ENCODE measurements at places on chromosomes 7 and 10. TPM values are rescaled to one million over a fixed set of nuclear protein-coding genes. Genes with fewer than 3 reads are reported as not detected.

GRCh38 chr7:21044384-21044783, 257.7 kb upstream of the SP8 start:
- DNase-seq, result no peak

The DGKB gene
- total RNA-seq, result 0.07 TPM

DNA sequence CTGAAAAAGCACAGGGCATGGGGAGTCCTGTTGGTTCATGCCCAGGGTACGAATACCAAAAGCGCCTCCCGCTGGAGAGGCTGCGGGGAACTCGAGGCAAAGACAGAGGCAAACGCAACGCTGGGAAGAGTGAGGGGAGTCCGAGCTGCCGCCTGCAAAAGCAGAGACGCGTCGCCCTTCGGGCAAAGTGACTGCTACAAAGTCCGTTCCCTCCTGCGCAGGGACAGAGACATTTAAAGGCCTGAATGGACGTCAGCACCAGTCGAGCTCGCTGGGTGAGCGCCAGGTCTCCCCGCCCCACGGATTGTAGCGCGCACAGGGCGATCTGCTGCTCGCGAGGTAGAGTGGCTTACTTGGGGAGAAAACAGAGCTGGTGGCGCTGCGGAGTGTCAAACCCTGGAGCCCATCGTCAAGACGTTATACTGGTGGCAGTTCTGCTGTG, 732.8 kb downstream of the ZWINT start:
- DNase-seq, result no peak

GRCh38 chr7:37714606-37715005, 31.0 kb downstream of the GPR141 start:
- no peak for DNase-seq

- DNase-seq, result no peak
These were observed 45.1 kb upstream of the AGR3 start for GRCh38 chr7:16926861-16927260.

DNA sequence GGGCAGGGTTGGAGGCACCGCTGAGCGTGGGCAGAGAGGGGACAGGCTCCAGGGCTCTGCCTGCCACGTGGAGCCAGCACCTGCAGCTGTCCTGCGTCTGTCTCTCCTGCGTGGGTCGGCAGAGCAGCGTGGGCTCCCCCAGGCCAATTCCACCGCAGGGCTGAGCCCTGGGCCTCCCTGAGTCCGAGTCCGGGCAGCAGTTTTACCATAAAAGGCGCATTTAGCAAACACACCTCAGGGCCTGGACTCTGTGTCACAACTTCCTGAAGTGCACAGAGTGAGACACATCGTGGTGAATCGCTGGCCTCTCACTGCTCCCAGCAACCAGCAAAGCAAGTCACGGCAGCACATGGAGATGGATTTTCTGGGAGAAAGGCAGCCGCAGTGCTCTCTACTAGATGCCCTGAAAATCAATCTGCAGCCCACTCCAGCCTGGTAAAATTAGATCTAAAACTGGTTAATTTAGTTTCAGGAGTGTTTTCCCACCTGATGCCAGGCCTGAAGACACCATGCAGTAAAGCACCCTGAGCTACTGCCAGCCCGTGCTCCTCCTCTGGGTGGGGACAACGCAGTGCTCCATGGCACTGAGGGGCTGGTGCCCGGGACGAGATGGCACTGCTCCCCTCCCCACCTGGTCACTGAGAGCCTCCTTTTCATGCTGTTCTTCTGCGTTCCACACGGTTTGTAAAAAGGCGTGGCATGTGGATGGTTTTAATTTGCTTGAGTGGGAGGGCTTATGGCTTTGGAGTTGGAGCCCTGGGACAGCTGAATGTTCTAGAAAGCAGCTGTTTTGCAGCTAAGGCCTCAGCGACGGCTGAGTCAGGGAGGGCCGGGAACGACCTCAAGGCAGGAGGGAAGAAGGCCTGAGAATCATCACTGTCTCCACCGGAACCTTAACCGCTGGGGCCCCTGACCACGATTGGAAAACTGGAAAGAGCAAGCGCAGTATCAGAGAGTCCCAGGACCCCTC, 336.9 kb downstream of the ADARB2 start:
- DNase-seq, result no peak

The MIOS gene
- 87.1 TPM for total RNA-seq

GRCh38 chr10:35462491-35462934, 126.2 kb downstream of the CCNY start:
- DNase-seq, result no peak

GRCh38 chr7:979886-980571, 3.0 kb upstream of the CYP2W1 start:
- DNase-seq, result no peak

The MRLN gene
- not detected for total RNA-seq

Data from A172 (cell line).